ENCODE measurements at places on chromosomes 1 and 21.

DNA sequence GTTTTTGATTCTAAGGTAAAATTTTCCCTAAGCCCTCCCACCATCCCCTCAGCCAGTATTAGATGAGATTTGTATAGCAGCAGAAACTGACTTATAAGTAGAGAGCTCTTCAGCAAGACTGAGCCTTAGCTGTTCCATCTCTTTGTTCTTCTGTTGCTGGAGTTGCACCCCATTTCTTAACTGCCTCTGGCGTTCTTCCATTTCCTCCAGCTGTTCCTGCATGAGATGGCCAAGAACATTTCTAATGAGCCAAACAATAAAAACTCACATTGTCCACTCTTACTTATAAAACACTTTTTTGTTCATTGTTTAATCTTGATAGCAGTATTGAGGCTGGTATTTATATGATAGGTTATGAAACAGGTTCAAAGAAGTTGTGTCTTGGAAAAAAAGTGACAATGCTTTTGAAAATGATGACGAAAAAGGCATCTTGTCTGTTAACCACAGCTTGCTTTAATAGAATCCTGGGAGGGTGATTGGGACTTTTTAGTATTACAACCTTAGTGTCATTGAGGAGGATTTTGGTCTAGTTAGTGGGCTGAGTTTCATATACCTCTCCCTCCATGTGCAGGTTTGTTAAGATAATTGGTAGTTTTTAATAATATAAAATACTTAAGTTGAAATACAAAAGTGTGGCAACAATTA, 18.3 kb downstream of the SYNC start:
- no peak overlapping the region for H3K4me3 ChIP-seq
- no peak for DNase-seq
- no peaks in the 10 kb centered on the region for H3K27me3 ChIP-seq
- H3K36me3 ChIP-seq, result peaks cover 49% of the 10 kb centered on the region

GRCh38 chr1:10706376-10706913, 90.0 kb downstream of the CASZ1 start:
- no peaks in the 10 kb centered on the region for H3K36me3 ChIP-seq
- H3K27ac ChIP-seq, result no peak overlapping the region
- no peak for DNase-seq

DNA sequence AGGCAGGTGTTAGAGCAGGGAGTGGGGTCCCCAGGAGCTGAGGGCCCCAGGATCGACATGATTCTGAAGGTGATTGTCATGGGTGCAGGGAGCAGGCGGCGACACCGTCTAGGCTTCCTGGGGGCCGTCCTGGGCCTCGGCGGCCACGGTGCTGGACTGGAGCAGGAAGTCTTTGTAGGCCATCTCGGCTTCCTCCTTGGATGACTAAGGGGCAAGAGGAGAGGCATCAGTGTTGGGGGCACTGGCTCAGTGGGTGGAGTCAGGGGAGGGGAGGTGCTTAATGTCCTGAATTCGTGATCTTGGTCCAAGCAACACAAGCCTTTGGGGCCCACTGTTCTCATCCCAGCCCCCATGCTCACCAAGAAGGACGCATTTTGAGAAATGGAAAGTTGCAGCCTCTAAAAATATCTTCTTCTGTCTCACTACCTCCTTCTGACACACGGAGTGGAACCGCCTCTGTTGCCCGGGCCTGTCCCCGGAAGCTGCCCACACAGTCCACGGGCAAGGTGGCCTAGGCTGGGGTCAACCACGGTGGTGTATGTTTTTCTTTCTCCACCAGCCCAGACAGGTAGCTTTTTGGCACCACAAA, 8.6 kb upstream of the FCMR start:
- no peaks in the 10 kb centered on the region for H3K27me3 ChIP-seq
- peaks cover 70% of the 10 kb centered on the region for H3K4me1 ChIP-seq
- H3K4me3 ChIP-seq, result peak overlapping the region; percentile 70
- H3K36me3 ChIP-seq, result no peaks in the 10 kb centered on the region
- peak; percentile 78 for DNase-seq
- peak overlapping the region; percentile 95 for H3K27ac ChIP-seq

- DNase-seq, result no peak
- H3K36me3 ChIP-seq, result no peaks in the 10 kb centered on the region
- peaks cover 7% of the 10 kb centered on the region for H3K27me3 ChIP-seq
- H3K4me3 ChIP-seq, result no peak overlapping the region
Observed at GRCh38 chr1:243882276-243882675, 32.2 kb upstream of the AKT3 start.

DNA sequence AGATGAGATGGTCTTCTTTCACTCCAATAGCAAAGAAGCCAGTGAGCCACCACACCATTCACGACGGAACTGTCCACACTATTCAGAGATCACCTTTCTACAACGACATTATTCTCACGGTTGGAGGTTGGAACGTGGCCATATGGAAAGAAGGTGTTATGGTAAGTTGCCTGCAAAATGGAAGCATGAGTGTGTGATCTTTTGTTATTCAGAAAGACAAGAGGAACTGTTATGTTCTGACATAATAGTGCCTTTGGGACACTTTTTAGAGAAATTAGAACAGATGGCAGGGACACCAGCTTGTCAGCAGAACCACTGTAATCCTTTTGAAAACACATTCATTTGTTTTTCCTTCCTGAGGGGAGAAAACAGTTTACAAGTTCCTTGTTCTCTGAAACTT, 75.8 kb upstream of the MCOLN3 start:
- no peak for DNase-seq
- H3K4me1 ChIP-seq, result no peaks in the 10 kb centered on the region
- no peak overlapping the region for H3K4me3 ChIP-seq
- no peaks in the 10 kb centered on the region for H3K36me3 ChIP-seq
- no peak overlapping the region for H3K27ac ChIP-seq

DNA sequence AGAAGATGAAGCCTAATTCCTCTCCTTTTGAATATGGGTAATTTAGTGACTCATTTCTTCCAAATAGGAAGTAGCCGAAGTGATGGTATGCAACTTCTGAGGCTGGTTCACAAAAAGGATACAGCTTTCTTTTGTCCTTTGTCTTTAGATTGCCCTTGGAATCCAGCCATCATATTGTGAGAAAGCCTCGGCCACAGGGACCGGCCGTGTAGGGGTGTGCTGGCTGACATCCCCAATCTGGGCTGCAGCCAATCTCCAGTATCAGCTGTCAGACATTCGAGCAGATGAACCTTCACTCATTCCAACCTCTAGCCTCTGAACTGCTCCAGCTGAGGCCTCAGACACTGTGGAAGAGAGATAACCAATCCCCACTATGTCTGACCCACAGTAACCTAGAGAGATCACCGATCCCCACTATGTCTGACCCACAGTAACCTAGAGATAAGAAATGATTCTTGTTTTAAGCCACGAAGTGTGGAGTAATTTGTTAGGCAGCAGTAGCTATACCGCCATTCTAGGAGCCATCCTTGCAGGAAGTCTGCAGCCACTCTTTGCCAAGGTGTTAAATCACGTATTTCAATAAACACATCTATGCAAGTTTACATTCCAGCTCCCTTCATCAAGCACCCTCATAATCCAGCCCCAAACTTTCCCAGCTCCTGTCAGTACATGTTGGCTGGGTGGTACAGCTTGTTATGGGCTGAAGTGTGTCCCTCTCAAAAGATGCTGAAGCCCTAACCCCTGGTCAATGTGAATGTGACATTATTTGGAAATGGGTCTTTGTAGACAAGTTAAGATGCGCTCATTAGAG, 2.9 kb upstream of the DIP2A start:
- peak overlapping the region; percentile 84 for H3K4me3 ChIP-seq
- H3K4me1 ChIP-seq, result peaks cover 40% of the 10 kb centered on the region
- DNase-seq, result no peak
- no peak overlapping the region for H3K27ac ChIP-seq
- no peaks in the 10 kb centered on the region for H3K27me3 ChIP-seq

DNA sequence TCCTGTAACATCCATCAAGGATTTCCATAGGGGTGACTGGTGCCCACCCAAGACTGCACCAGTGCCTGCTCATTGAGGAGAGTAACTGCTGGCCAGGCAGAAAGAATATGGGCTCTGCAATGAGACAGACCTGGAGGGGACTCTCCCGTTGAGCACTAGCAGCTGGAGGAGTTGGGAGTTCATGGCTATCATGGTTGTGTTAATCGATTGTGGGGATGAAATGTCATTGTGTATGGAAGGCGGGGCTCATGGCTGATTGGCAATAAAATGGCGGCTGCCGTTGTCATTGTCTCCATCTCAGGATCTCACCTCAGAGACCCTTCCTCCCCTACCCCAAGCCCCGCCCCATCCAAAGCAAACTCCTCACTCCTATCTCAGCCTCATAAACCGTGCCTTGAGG, 3.9 kb downstream of the TMEM125 start:
- peaks cover 26% of the 10 kb centered on the region for H3K4me1 ChIP-seq
- DNase-seq, result no peak
- no peak overlapping the region for H3K27ac ChIP-seq
- no peak overlapping the region for H3K4me3 ChIP-seq
- H3K36me3 ChIP-seq, result peaks cover 6% of the 10 kb centered on the region
- H3K27me3 ChIP-seq, result peaks cover 4% of the 10 kb centered on the region

- H3K36me3 ChIP-seq, result no peaks in the 10 kb centered on the region
- no peak for DNase-seq
- no peaks in the 10 kb centered on the region for H3K4me1 ChIP-seq
- no peak overlapping the region for H3K27ac ChIP-seq
- no peak overlapping the region for H3K4me3 ChIP-seq
Observed at GRCh38 chr1:85934516-85934915, 222.1 kb downstream of the COL24A1 start.

DNA sequence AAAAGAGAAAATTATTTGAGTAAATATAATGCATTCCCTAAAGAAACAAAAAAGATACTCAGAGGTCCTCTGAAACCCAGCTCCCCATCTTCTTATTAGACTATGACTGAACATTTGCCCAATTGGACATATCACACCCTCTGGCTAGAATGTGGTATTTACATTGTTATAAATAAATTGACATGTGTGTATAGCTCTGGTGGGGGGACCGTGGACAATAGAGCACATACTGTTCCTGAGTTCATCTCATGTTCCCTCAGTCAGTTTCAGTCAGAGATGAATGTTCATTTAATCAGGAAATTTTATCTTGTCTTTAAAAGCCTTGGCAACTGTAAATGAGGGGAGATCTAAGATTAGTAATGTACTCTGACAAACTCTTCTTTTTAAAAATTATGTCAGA, 459.3 kb upstream of the ADAMTS5 start:
- H3K36me3 ChIP-seq, result no peaks in the 10 kb centered on the region
- H3K4me3 ChIP-seq, result no peak overlapping the region
- no peak overlapping the region for H3K27ac ChIP-seq
- no peaks in the 10 kb centered on the region for H3K4me1 ChIP-seq

DNA sequence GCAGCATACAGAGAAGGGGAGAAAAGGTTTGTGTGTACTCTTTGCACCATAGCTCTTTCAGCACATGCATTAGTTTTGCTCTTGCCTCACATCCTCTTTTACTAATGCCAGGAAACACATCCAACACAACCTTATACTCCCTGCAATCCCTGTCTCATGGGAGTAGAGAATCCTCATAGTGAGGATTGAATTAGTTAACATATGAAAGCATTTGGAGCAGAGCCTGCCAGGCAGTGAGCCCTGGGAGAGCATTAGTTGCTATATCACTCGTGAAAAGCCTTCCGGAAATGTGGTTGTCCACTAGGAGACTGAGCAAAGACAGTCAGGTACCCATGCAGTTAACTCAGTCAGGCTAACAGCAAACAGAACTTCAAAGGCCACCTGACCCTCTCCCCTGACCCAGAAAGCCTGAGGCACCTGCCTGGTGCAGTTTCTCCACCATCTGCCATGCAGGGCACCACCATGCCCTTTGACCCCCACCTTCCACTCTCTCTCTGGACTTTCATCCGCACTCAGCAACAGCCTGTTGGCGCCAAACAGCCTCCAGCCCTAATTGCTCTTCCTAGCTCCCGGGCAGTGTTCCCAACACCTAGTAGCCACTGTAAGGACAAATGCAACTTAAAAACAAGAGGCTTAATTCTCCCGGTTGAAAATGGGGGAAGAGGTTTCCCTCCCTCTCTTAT, 14.9 kb upstream of the AGT start:
- no peaks in the 10 kb centered on the region for H3K36me3 ChIP-seq
- no peak for DNase-seq
- H3K27me3 ChIP-seq, result no peaks in the 10 kb centered on the region
- H3K4me1 ChIP-seq, result no peaks in the 10 kb centered on the region
- no peak overlapping the region for H3K4me3 ChIP-seq

DNA sequence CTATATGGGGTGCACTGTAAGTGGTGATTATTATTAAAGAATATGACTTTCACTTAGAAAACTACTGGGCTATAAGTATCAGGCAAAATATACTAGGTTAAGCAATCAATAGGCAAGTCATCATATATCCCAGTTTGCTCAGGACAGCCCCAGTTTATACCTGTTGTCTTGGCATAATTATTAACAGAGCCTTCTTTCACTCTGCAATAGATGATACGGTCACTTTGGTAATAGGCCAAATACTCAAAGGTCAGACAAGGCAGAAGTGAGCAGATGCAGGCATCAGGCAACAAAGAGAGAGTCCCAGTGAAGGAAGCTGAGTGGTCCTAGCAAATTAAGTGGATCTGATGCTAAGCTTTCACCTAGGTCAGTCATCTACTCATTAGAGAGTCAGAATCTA, 599.9 kb downstream of the LMO4 start:
- H3K4me3 ChIP-seq, result no peak overlapping the region
- DNase-seq, result no peak
- H3K27me3 ChIP-seq, result no peaks in the 10 kb centered on the region
- no peaks in the 10 kb centered on the region for H3K36me3 ChIP-seq
- H3K4me1 ChIP-seq, result no peaks in the 10 kb centered on the region

DNA sequence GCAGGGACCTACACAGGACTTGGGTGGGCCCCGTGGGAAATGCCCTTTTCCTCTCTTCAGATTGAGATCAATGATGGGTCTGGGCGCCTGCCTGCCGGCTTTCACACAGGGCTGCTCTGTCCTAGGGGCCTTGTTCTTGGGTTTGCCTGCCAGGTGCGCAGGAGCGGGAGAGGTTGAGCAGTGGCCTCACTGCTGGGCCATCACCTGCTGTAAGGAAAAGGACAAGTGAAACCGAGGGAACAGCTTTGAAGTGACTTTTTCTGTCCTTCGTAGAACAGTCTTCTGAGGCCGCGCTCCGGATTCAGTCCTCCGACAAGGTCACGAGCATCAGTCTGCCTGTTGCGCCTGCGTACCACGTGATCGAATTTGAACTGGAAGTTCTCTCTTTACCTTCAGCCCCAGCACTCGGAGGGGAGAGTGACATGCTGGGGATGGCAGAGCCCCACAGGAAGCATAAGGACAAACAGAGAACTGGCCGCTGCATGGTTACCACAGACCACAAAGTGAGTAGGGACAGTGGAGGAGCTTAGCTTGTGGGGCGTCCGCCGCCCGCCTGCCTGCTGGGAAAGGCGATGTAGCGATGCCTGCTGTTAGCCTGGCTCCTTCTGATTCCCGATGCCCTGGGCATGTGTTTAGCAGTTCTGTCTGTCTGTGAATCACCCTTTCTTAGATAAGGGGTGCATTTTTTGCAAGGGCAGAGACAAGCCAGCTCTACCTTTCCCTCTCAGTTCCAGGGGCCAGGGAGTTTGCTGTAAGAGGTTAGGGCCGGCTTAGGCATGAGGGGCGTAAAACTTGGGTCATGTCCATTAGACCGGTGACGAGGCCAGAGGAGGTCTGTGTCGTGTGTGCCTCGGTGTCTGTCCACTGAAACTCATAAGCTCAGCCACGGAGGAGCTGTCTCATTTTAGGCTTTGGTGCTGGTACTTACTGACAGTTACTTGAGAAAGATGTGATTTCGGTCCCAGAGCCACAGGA, 19.5 kb upstream of the PWP2 start:
- H3K36me3 ChIP-seq, result peaks cover 67% of the 10 kb centered on the region
- peak overlapping the region; percentile 25 for H3K4me3 ChIP-seq
- peak overlapping the region; percentile 86 for H3K27ac ChIP-seq
- no peak for DNase-seq
- no peaks in the 10 kb centered on the region for H3K27me3 ChIP-seq

Data from activated naive CD8-positive, alpha-beta T cell treated with anti-CD3 and anti-CD28 coated beads, Interleukin-2, amount 50 U/mL, for 24 hours (primary cell).